ENCODE measurements at places on chromosomes 11 and 22. TPM values are rescaled to one million over a fixed set of nuclear protein-coding genes. Genes with fewer than 3 reads are reported as not detected.

Gene TIMM10
- 53.7 TPM for total RNA-seq

Gene ELFN2
- 0.21 TPM for total RNA-seq

Gene FAM118B
- total RNA-seq: 8.0 TPM

Gene JAM3
- 6.3 TPM for total RNA-seq

Gene IFITM10
- 16.0 TPM for total RNA-seq

DNA sequence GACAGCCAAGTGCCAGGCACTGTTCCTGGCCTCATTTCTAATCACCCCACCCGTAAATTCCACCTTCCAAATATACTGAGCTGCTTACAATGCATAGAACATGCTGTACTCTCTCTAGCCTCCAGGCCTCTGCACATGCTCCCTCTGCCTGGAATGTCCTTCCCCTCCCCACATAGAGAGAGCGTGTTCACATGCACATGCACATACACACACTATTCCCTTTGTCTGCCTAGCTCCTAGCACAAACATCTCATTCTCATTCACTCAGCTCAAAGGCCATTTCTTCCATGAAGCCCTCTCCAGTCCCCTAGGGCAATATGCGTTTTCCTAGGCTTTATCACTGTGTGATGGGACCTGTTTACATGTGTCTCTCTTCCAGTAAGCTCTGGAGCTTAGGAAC lies 144.6 kb downstream of the WT1 start:
- no peak for DNase-seq

DNA sequence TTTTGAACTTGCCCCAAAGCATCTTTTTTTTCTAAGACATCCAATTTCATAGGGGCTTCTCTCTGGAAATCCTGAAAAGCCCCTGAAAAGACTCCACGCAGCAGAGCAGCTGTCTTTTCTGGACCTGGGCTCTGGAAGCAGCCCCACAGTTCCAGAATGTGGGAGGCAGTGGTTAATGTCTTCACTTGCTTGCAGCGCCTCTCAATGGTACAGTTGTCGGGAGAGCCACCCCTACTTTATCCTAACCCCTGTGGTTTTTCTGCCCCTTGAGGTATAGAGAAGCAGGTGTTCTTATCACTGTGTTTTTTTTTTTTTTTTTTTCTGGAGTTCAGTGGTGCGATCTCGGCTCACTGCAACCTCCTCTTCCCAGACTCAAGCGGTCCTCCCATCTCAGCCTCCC lies 83.4 kb upstream of the SORL1-AS1 start:
- no peak for DNase-seq

GRCh38 chr11:1625541-1625940 lies 3.6 kb upstream of the KRTAP5-4 start:
- DNase-seq: no peak

GRCh38 chr11:121892131-121892681 lies 223.8 kb downstream of the BLID start:
- DNase-seq: no peak

DNA sequence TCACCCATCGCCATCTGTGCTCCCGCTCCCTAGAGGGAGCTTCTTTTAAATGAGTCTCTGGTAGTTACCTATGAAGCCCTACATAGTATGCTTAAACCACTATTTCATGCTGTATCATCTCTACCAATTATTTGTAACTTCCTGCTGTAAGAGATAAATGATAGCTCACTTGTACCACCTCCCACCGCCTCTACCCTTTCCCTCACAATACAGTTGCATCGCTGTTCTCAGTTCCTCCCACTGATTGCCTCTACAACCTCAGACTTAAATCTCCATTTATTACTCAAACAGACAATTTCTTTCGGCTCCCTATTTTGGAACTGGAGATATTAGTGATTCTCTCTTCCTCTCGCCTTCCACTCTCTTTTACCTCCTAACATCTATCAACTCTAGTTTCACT lies 222.9 kb upstream of the ZC3H12C start:
- no peak for DNase-seq

DNA sequence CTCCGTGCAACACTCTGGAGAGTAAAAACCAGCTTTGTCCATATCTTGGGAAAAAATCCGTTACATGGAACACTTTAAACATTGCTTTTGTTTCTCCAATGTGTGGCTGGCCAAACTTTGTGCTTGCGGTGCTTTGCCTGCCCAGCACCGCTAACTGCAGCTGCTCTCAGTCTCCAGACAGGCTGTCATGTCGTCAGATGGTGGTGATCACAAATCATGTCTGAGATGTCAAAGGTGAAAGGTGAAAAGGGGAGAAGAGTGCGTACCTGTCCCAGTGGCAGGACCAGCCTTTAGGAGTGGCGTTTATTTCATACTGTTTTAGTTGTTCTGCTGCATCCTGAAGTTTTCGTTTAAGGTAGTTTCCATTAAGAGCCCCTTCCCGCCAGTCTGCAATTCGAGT lies 17.1 kb upstream of the AGBL2 start:
- DNase-seq: no peak
